ENCODE measurements at places on chromosomes 11 and 22. TPM values are rescaled to one million over a fixed set of nuclear protein-coding genes. Genes with fewer than 3 reads are reported as not detected.

DNA sequence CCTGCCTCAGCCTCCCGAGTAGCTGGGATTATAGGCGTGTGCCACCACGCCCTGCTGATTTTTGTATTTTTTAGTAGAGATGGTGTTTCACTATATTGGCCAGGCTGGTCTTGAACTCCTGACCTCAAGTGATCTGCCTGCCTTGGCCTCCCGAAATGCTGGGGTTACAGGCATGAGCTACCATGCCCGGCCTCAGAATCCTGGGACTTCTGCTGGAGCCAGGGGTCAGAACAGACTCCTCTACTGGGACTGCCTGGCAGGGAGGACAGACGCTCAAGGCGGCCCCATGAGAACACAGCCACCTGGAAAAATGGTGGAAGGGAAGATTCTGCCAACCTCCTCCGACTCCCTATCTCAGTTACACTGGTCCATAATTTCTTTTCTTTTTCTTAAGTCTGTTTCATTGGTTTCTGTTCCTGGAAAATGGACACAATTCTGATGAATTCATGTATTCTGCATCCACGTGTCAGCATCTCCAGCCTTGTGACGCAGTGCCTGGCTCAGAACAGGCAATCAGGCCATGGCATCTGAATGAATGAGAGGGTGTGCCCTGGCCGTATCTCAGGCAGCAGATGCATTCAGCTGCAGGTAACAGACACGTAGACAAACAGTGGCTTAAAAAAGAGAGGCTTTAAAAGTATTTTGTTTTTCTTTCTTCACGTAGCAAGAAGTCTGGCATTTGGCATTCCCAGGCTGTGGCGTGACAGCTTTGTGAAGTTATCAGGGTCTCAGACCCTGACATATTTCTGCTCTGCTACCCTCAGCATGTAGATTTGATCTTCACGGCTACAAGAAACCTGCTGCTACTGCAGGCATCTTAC lies 4.8 kb downstream of the SMIM38 start:
- H3K27ac ChIP-seq = no peak overlapping the region
- H3K36me3 ChIP-seq = no peaks in the 10 kb centered on the region
- no peak overlapping the region for H3K4me3 ChIP-seq

- H3K4me1 ChIP-seq = no peaks in the 10 kb centered on the region
- H3K36me3 ChIP-seq = no peaks in the 10 kb centered on the region
- no peak overlapping the region for H3K27ac ChIP-seq
- H3K27me3 ChIP-seq = no peaks in the 10 kb centered on the region
These were observed 16.7 kb downstream of the MMP7 start for GRCh38 chr11:102513869-102514268.

Gene SCGB1D2
- not detected for total RNA-seq

Gene HBG1
- 1.5 TPM for total RNA-seq

GRCh38 chr22:45969801-45970470 lies 7.0 kb downstream of the WNT7B start:
- H3K27ac ChIP-seq = no peak overlapping the region
- no peak for DNase-seq
- H3K4me3 ChIP-seq = no peak overlapping the region
- peaks cover 23% of the 10 kb centered on the region for H3K4me1 ChIP-seq
- peaks cover 69% of the 10 kb centered on the region for H3K27me3 ChIP-seq
- H3K36me3 ChIP-seq = peaks cover 3% of the 10 kb centered on the region

Gene POU2F3
- total RNA-seq = 0.61 TPM

Gene MAPK11
- total RNA-seq = 2.3 TPM
